Panc1 (cell line): ENCODE measurements at places on chromosomes 12 and 14. TPM values are rescaled to one million over a fixed set of nuclear protein-coding genes. Genes with fewer than 3 reads are reported as not detected.

SPX gene
- 0.13 TPM for total RNA-seq

GRCh38 chr14:58899317-58899713, 261.6 kb downstream of the DACT1 start:
- H3K27ac ChIP-seq, result no peak overlapping the region
- H3K4me3 ChIP-seq, result no peak overlapping the region
- no peaks in the 10 kb centered on the region for H3K36me3 ChIP-seq

ERG28 gene
- 23.1 TPM for total RNA-seq

- H3K27ac ChIP-seq, result no peak overlapping the region
- no peaks in the 10 kb centered on the region for H3K36me3 ChIP-seq
- H3K4me3 ChIP-seq, result no peak overlapping the region
- no peak for DNase-seq
- no peaks in the 10 kb centered on the region for H3K4me1 ChIP-seq
Observed at GRCh38 chr12:92502417-92503028, 200.3 kb upstream of the PLEKHG7 start.

HECTD4 gene
- total RNA-seq, result 51.3 TPM

- H3K27me3 ChIP-seq, result no peaks in the 10 kb centered on the region
- H3K36me3 ChIP-seq, result no peaks in the 10 kb centered on the region
- peak overlapping the region; percentile 70; the same call in 1 of the 2 replicates for H3K27ac ChIP-seq
- H3K4me1 ChIP-seq, result peaks cover 71% of the 10 kb centered on the region
Observed at GRCh38 chr12:113244047-113244460, 22.8 kb downstream of the TPCN1 start.

GRCh38 chr12:3732901-3733300, 20.0 kb downstream of the CRACR2A start:
- no peak overlapping the region for H3K27ac ChIP-seq
- no peaks in the 10 kb centered on the region for H3K36me3 ChIP-seq
- no peaks in the 10 kb centered on the region for H3K27me3 ChIP-seq
- H3K4me1 ChIP-seq, result no peaks in the 10 kb centered on the region

DNA sequence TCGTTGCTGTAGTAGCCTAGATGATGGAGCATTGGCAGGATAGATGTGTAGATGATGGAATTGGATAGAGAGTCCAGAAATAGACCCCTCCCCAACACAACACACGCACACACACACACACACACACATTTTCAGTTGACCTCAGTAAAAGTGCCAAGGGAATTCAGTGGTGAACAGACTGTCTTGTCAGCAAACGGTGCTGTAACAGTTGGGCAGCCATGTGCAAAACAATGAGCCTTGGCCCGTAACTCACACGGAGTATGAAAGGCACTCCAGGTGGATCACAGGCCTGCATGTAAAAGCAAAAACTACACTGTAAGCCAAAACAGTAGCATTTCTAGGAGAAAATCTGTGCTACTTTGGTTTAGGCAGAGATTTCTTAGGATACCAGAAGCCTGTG, 87.8 kb downstream of the DDX51 start:
- no peak overlapping the region for H3K27ac ChIP-seq
- no peaks in the 10 kb centered on the region for H3K4me1 ChIP-seq
- H3K4me3 ChIP-seq, result no peak overlapping the region
- peaks cover 5% of the 10 kb centered on the region; the same call in 1 of the 2 replicates for H3K36me3 ChIP-seq
- H3K27me3 ChIP-seq, result no peaks in the 10 kb centered on the region
- DNase-seq, result no peak

DNA sequence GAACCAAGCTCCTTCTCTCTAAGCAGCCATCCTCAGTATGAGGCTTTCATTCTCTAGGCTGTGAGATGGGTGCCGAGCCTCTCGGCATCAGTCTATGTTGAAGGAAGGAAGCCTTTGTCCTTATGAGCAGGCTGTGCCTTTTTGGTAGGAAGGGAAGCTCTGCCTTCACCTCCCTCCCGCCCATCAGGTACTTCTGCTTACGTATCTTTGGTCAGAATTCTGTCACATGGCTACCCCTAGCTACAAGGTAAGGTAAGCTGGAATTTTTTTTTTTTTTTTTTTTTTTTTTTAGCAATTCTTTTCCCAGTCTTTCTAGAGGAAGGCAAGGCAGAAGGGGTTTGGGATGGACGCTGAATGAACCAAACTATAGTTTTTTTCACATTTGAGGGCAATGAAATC, 16.9 kb downstream of the BATF start:
- H3K4me1 ChIP-seq, result peaks cover 11% of the 10 kb centered on the region
- H3K36me3 ChIP-seq, result no peaks in the 10 kb centered on the region
- no peak overlapping the region for H3K27ac ChIP-seq
- H3K27me3 ChIP-seq, result no peaks in the 10 kb centered on the region
- H3K4me3 ChIP-seq, result no peak overlapping the region
- no peak for DNase-seq

DNA sequence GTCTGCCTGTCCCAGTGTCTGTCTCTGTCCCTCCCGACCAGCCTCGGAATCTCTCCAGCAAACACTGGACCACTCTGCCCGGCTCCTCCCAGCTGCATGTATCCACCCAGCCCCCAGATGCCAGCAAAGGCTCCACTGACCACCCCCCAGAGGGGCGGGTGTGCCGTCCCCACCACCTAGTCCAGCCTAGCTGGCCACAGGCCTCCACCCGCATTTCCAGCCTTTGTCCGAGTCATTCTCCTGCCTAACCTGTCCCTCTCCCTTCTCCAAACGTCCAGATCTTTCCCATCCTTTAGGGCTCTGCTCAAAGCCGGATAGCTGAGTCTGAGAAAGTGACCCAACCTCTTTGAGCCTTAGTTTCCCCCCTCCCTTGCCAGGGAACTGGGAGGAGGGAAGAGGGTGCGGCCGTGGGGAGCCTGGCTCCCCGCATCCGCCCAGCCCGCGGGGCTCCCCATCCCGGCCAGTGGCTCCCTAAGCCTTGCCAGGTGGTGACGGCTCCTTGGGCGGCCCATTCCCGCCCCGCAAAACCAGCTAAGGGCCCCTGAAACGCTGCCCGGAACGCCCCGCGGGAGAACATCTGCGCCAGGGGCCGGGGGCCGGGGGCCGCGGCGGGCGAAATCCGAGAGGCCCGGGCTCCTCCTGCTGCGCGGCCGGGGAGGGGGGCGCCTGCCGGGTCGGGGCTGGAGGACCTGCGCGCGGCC, 34.6 kb upstream of the ANKRD9 start:
- H3K36me3 ChIP-seq, result no peaks in the 10 kb centered on the region
- no peak for DNase-seq
- peak overlapping the region; percentile 44; the same call in 1 of the 2 replicates for H3K27ac ChIP-seq
- H3K4me3 ChIP-seq, result no peak overlapping the region
- no peaks in the 10 kb centered on the region for H3K27me3 ChIP-seq
- peaks cover 8% of the 10 kb centered on the region for H3K4me1 ChIP-seq

DNA sequence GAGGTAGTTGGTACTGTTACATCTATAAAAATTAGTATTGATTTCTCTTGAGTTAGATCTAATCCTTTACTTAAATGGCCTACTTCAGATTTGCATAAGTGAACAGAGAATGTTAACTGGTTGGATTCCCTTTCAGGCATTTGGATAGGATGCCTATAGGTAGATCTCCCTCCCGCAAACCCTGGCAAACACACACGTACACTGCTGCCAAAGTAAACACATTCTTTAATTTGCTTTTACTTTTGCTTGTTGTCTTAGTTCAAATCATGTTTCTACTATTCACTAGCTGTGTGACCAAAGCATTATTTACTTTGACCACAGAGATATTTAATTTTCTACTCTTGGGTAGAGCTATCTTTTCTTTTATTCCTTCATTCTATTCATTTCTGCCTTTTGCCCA, 936.1 kb upstream of the FBXO33 start:
- no peak overlapping the region for H3K4me3 ChIP-seq
- H3K36me3 ChIP-seq, result no peaks in the 10 kb centered on the region
- H3K4me1 ChIP-seq, result no peaks in the 10 kb centered on the region
- no peak for DNase-seq

GRCh38 chr12:112938751-112939150, 477 bp downstream of the OAS3 start:
- peak overlapping the region; percentile 76 for H3K27ac ChIP-seq
- no peak for DNase-seq
- H3K4me3 ChIP-seq, result peak overlapping the region; percentile 73
- H3K4me1 ChIP-seq, result peaks cover 12% of the 10 kb centered on the region; the same call in 1 of the 2 replicates
- no peaks in the 10 kb centered on the region for H3K27me3 ChIP-seq
- no peaks in the 10 kb centered on the region for H3K36me3 ChIP-seq

DNA sequence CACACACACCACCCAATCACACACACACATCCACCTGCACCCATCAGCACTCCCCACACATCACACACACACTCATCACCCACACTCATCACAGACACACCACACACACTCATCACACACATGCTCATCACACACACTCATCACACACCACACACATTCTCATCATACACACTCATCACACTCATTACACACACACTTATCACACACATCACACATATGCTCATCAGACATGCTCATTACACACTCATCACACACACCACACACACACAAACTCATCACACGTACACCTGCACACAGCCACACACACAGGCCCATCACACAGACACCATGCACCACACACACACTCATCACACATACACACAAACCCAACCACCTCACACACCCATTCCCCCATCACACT, 107.5 kb upstream of the C14orf180 start:
- H3K4me3 ChIP-seq, result no peak overlapping the region
- no peaks in the 10 kb centered on the region for H3K27me3 ChIP-seq
- H3K4me1 ChIP-seq, result no peaks in the 10 kb centered on the region
- DNase-seq, result no peak
- no peak overlapping the region for H3K27ac ChIP-seq
- no peaks in the 10 kb centered on the region for H3K36me3 ChIP-seq

DNA sequence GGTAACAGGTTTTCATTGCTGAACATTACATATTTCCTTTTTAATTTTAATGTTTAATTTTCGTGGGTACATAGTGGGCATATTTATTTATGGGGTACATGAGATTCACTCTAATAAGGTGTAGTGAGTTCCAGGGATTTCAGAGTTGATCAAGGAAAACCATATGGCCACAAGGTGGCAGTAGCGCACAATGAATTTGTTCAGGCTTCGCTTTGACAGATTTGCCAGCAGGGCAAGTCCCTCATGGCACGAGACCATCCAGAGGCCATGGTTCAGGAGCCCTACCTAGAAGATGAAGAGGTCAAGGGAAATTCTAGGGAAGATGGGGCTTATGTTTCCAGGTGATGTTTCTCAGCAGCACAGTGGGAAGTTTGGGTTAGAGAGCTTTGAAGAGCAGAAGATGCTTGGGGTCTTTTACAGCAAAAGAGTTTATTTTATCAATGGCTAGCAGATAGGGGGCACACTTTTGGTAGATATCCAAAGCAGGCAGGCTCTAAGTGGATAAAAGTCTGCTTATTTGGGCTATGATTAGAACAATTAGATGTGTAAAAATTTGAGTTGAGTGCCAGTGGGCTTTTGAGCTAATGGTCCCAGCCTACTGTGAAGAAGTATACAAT, 1004.4 kb downstream of the AACS start:
- H3K4me3 ChIP-seq, result no peak overlapping the region
- no peak overlapping the region for H3K27ac ChIP-seq
- H3K36me3 ChIP-seq, result no peaks in the 10 kb centered on the region
- DNase-seq, result no peak

KRT82 gene
- total RNA-seq, result not detected

MIPOL1 gene
- 12.8 TPM for total RNA-seq

- H3K36me3 ChIP-seq, result no peaks in the 10 kb centered on the region
- H3K4me1 ChIP-seq, result no peaks in the 10 kb centered on the region
- no peaks in the 10 kb centered on the region for H3K27me3 ChIP-seq
- no peak for DNase-seq
Observed at GRCh38 chr12:7793211-7793610, 4.0 kb downstream of the NANOG start.

DNA sequence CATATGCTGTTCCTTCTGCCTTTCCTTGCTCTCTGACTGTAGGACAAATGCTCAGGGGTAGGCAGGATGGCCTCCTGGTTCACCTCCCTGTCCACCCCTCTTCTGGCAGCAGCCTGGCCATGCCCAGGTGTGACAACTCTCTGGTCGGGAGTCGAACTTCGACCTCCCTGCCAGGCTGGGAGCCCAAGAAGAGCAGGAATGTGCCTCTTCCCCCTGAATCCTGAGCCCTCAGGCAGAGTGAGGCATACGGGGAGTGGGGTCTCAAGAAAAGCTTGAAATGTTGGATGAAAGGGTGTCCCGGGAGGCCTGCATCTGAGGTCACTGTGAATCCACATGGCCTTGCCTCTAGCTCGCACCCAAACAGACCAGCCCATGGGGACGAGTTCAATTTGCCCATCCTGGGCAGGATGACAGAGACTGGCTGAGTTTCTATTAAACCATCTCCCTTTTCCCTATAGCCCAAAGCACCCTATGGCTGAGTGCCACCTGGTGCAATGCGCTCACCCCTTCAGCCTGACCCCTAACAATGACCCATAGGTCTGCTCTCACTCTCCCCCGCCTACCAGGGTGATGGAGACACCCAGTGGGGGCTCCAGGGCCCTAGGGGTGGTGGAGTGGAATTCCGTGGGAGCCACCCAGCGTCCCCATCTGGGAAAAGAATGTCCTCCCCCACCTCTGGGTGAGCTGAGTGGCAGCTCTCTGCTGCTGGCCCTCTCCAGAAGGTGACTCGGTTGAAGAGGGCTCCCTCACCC, 52.9 kb upstream of the DIO3 start:
- no peak for DNase-seq
- H3K36me3 ChIP-seq, result no peaks in the 10 kb centered on the region
- H3K4me3 ChIP-seq, result no peak overlapping the region
- no peak overlapping the region for H3K27ac ChIP-seq
- H3K4me1 ChIP-seq, result no peaks in the 10 kb centered on the region

GRCh38 chr14:55921511-55921910, 196.7 kb upstream of the PELI2 start:
- H3K4me3 ChIP-seq, result no peak overlapping the region
- H3K27me3 ChIP-seq, result no peaks in the 10 kb centered on the region
- DNase-seq, result no peak

GRCh38 chr14:85234156-85235025, 295.6 kb upstream of the FLRT2 start:
- peak overlapping the region; percentile 61 for H3K27ac ChIP-seq
- peak; percentile 77 for DNase-seq
- H3K36me3 ChIP-seq, result no peaks in the 10 kb centered on the region
- H3K27me3 ChIP-seq, result no peaks in the 10 kb centered on the region
- peaks cover 6% of the 10 kb centered on the region; the same call in 1 of the 2 replicates for H3K4me1 ChIP-seq

TPPP2 gene
- total RNA-seq, result not detected

GRCh38 chr14:91371011-91371989, 46.3 kb downstream of the CCDC88C start:
- DNase-seq, result no peak
- H3K27me3 ChIP-seq, result no peaks in the 10 kb centered on the region
- H3K27ac ChIP-seq, result peak overlapping the region; percentile 23
- no peak overlapping the region for H3K4me3 ChIP-seq
- peaks cover 64% of the 10 kb centered on the region for H3K4me1 ChIP-seq

DNA sequence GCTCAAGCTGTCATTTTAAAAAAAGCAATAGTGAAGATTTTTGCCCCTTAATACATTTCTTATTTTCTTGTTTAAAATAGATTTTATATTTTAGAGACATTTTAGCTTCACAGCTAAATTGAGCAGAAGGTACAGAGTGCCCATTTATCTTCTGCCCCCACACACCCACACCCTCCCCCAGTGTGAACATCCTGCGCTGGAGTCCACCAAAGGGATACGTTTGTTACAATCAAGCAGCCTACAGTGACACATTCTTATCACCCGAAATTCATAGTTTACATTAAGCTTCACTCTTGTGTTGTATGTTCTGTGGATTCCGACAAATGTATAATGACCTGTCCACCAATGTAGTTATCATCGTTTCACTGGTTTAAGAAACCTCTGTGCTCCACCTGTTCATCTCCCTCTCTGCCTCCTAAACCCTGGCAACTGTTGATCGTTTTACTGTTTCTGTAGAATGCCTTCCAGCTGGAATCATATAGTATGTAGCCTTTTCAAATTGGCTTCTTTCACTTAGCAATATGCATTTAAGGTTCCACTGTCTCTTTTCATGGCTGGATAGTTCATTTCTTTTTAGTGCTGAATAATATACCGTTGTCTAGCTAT, 91.0 kb upstream of the TRAF3 start:
- H3K4me1 ChIP-seq, result peaks cover 10% of the 10 kb centered on the region; the same call in 1 of the 2 replicates
- no peak overlapping the region for H3K27ac ChIP-seq
- H3K27me3 ChIP-seq, result no peaks in the 10 kb centered on the region
- no peak overlapping the region for H3K4me3 ChIP-seq
- DNase-seq, result no peak
